Stimulated activated CD4-positive, alpha-beta T cell treated with anti-CD3 and anti-CD28 coated beads, Interleukin-1b, Interleukin-23, amount 100 ng/mL, for 4 hours (primary cell): ENCODE measurements at places on chromosomes 7 and 10.

DNA sequence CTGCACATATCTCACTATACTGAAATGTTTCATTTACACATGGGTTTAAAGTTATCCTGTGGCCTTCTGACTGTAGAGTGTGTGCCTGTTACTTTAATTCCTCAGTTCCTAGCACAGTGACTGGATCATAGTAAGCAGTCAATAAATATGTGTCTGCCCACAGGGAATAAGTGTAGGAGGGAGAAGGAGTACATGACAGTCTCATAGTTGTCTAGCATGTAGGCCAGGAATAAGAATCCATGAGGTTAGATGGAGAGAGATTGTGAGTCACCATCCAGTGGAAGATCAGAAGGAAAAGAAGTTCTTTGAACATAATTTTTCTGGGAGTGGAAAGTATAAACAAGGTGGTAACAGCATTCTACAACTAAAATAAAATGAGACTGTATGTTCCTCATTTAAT, 36.6 kb upstream of the SEMA3A start:
- no peak for DNase-seq

- no peak for DNase-seq
Observed at GRCh38 chr10:35546824-35547225, 58.3 kb upstream of the GJD4 start.

DNA sequence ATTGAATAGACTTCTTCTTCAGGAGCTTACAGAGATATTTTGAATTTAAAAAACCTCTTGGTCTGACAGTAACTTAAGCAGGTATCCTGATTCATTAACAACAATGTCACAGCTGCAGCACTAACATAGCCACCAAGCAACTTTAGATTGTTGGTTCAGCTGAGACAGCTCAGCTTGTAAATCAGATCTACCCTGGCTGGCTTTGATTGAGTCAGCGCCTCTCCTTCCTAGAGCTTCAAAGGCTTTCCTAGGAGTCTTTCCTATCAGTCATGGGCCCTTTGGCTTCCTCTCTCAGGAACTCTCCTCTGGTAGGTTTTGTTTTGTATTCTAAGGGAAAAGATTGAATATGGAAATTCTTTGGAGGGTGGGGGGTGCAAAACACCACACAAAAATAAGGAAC, 70.7 kb upstream of the STEAP4 start:
- DNase-seq = no peak

GRCh38 chr7:159000859-159001435, 143.7 kb downstream of the VIPR2 start:
- DNase-seq = no peak

- DNase-seq = no peak
Observed at GRCh38 chr10:667096-667495, 22.4 kb downstream of the DIP2C start.

DNA sequence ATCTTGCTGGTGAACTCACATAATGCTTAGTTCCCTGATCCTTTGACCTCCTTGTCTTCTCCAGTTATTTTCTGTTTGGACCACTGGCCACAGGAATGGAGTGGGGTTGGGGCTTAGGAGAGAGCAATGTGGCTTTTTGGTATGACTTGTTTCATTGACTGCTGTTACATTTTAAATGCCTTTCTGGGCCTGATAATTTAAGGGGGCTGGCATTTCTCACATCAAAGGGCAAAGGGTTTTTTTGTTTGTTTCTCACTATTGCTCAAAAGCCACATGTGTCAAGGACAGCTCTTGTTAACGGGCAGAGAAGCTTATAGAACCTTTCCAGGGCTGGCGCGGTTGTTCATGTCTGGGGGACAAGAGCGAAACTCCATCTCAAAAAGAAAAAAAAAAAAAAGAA, 161.2 kb upstream of the TNRC18 start:
- no peak for DNase-seq

- DNase-seq = no peak
Observed at GRCh38 chr10:15548331-15548730, 171.4 kb downstream of the ITGA8 start.

DNA sequence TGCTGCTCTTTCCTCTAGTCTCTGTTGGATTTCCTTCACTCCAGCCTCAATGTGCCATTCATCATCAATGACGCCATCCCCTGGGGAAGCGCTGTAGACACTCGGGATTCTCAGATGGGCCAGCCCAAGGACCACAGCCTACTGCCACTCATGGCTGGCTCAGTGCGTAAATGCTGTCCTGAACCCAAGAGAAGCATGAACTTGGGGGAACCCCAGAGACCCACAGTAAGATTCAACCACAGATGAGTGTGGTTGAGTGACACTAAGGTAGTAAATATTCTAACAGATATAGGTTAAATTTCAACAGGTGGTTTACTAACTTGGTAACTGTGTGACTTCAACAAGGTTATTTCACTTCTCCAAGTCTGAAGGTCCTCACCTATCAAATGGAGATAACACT, 304.1 kb downstream of the GRM8 start:
- DNase-seq = no peak

DNA sequence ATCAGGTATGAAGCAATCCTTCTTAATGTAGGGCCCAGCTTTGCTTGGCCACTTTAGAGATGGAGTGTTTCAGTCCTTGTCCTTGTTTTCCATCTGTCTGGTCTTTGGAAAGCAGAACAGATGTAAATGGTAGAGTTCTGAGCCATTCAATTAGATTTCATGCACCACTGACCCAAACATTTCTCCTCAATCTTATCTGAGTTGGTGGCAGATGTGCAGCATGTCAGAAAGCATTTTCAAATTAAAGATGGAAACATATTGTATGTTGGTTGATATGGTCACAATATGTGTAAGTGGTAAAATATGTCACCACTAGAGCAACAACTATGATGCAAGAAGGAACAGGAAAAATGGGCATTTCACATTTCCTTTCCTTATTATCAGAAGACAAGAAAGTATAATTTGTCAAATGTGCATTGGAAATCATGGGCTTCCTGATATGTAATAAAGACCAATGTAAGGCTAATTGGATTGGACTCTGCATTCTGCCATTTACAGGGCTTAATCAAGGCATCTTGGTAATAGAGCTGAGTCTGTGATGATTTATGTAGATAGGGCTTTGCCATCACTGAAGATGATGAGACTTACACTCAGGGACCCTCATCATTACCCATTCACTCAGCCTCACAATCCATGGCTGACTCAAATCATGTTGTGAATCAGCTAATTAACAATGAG, 750.7 kb downstream of the NRG3 start:
- DNase-seq = no peak

DNA sequence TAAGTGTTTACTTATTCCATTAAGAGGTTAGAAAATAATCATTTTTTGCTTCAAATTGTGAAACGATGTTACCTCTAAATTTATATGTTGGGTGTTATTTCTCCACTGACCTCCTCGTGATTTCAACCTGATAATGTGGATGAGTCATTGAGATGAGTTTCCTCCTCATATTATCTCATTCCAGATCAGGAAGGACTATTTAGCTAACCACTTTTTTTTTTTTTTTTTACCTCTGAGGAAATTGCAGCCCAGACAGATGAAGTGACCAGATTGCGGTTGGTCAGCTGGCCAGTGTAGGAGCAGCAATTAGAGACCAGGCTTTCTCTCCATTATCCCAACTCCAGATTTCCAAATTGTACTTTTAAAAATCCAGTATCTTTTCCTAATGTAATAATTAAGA, 248.7 kb downstream of the FZD1 start:
- no peak for DNase-seq

DNA sequence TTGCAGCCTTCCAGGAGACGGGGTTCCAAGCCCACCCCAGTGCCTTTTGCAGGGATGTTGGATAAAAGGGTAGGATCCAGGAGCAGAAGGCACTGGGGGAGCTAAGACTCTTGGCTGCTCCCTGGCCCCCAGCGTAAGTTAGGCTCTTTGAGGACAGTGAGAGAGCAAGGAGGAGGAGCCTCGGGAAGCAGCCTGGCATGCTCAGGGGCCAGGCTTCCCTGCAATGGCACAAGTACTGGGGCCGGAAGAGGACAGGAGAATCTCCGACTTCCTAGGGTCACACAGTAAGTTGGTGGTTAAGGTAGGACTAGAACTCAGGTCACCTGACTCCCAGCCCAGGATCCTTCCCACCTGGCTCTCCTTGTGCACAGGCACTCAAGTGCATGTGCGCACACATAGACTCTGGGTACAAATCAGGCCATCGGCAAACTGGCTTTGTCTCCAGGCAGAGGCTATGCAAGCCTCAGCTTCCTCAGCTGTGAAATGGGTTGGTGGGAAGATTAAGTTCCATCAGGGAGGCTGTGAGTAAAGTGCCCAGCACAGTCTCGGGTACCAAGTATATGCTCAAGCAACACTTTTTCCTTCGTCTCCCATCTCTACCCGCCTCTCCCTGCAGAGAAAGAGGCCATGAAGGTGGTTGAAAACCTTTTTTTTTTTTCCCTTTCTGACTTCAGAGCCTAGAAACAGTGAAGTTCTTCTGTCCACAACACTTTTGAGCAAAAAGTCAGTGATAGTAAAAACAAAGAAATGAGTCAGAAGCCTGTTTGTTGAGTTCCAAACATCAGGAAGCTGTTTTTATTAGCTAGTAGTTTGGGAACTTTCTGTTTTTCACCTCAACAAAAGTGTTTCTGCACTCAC, 79.1 kb downstream of the NEURL1 start:
- no peak for DNase-seq

DNA sequence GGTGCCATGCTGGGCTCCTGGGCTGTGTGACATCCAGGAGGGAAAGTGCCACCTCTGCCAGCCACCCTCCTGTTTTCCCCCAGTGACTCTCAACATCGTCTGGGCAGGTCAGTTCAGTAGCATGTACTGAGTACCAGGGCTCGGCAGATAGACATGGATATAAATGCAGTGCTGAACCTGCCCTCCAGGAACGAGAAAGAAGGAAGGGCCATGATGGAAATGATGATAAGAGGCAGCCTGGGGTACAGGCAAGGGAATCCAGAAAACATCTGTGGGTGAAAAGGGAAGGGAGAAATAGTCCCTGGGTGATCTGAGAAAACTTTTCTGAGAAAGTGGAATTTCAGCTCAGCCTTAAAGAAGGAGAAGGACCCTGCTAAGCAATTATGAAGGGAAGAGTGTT, 12.1 kb downstream of the CNNM1 start:
- DNase-seq = no peak

DNA sequence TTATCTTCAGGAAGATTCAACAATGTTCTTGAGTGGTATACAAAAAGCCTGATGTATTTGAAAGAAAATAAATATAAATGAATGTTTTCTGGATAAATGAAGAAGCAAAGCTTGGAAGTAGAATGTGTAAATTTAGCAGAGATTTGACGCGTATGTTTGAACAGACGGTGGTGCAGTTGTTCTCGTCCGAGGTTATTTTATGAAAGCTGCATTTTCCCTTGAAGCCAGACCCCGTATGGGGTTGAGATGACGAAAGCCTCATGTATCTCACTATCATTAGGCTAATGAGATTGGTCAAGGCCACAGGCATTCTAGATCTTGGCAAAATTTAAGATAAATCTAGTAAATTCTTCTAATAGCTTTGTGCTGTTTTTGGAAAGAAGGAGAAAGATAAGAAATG, 195.2 kb downstream of the NXPH1 start:
- no peak for DNase-seq

GRCh38 chr10:484925-485661, 204.4 kb downstream of the DIP2C start:
- no peak for DNase-seq

GRCh38 chr10:50551894-50552293, 71.9 kb downstream of the SGMS1 start:
- DNase-seq = no peak

- DNase-seq = no peak
Observed at GRCh38 chr7:30237271-30237695, 47.1 kb upstream of the ZNRF2 start.

GRCh38 chr10:113252650-113253618, 299.9 kb upstream of the HABP2 start:
- DNase-seq = no peak

DNA sequence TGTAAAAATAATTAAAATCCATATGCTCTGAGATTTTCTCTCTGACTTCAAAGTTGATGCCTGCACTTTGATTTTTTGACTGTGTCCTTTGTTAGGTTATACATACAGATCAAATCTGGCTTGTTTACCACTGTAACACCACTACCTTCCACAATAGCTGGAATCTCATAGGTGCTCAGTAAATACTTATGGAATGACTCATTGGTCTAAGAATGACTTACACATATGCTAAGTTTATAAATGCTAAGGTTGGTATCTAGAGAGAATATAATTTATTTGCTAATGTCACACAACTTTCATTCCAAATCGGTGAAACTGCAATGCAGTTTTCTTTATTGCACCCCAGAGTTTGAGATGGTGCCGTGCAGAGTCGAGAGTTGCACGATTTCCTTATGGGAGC, 578.5 kb downstream of the SH2D4B start:
- DNase-seq = no peak

DNA sequence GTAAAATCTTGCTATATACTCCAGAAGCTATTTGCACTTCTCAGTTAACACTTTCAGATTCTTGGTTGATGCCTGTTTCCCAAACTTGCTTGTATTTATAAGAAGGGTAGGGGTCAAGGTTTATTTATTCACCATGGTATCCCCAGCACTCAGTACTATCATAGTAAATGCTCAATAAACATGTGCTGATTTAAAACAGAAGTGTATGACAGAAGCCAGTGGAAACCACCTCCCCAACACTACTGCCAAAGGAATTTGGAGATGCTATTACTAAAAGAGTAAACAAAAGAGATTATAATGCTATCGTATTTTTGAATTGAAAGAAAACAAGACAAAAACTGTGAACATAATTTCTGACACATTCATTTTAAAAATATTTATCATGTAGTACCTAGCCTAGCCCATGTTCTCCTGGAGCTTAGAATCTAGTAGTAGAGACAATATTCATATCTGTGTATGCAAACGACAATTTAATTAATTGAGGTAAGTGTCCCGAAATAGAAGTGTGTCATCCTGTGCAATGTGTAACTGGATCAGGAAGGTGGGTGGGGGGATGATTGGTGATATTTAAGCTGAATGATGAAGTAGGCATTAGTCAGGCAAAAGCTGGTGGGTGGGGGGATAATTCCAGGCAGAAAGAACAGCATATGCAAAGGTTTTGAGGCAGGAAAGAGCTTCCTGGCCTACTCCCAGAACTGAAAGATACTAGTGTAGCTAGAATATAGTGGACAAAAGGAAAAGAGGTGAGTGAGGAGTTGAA, 77.5 kb downstream of the HGF start:
- no peak for DNase-seq

GRCh38 chr10:97549587-97550322, 22.8 kb upstream of the ANKRD2 start:
- no peak for DNase-seq

DNA sequence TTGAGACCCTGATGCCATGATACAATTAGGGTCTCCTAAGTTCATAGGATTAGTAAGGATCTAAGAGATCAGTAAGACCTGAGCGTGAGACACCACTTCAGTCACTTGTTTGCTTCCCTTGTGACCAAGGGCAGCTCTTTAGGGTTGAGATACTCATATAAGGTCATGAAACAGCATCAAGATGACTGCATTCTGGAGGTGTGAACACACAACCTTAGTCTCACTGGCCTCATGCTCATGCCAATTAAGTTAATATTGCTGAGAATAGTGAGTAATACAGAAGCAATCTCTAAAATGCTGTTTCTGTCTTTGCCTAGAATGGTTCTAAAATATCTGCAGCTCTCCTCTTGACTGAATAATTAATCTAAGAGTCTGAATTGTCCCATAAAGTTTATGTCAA, 39.6 kb upstream of the KLHL7 start:
- DNase-seq = no peak

- DNase-seq = no peak
Observed at GRCh38 chr10:70571236-70571635, 31.3 kb downstream of the PRF1 start.
